ENCODE measurements at places on chromosomes 2 and 18. TPM values are rescaled to one million over a fixed set of nuclear protein-coding genes. Genes with fewer than 3 reads are reported as not detected.
A peak's percentile ranks its signal among the peaks of the same experiment; 100 is the strongest.

- DNase-seq, result no peak
Measured at GRCh38 chr2:205946226-205946625, 139.7 kb downstream of the INO80D start.

- DNase-seq, result no peak
Measured at GRCh38 chr2:225471039-225471438, 71.5 kb downstream of the NYAP2 start.

GRCh38 chr18:31206071-31206470 lies 43.4 kb upstream of the DSC1 start:
- DNase-seq, result no peak

GRCh38 chr2:85823951-85824350 lies 64.8 kb downstream of the ST3GAL5 start:
- no peak for DNase-seq

- no peak for DNase-seq
Measured at GRCh38 chr18:35811896-35812295, 160.6 kb upstream of the RMP24 start.

- DNase-seq, result no peak
Measured at GRCh38 chr2:71897836-71898235, 249.8 kb downstream of the CYP26B1 start.

- DNase-seq, result no peak
Measured at GRCh38 chr2:232323328-232323650, 55.3 kb upstream of the ALPP start.

- DNase-seq, result no peak
Measured at GRCh38 chr2:47165001-47165555, 10.0 kb upstream of the STPG4 start.

- peak; percentile 86 for DNase-seq
Measured at GRCh38 chr2:229586746-229587705, 127.3 kb downstream of the DNER start.

Gene KATNAL2
- total RNA-seq, result 2.4 TPM

DNA sequence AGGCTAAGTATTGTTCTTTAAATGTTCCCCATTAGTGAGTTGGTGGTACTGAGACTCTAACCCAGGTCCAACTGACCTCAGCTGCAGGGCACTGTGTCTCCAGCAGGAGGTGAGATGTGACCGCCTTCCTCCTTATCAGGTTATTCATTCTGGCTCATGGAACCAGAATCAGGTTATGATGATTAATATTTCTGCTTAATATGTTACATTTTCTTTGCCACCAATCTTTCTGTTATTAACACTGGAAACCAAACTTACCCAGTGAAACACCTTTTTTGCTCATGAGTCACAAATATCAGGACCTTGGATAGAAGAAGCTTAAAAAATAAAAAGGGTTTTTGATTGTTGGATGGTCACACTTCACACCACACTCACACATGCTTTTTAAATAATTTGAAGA lies 85.4 kb downstream of the DPP4 start:
- no peak for DNase-seq

Gene SIX3
- not detected for total RNA-seq

Gene KIAA2012
- total RNA-seq, result 1.7 TPM

DNA sequence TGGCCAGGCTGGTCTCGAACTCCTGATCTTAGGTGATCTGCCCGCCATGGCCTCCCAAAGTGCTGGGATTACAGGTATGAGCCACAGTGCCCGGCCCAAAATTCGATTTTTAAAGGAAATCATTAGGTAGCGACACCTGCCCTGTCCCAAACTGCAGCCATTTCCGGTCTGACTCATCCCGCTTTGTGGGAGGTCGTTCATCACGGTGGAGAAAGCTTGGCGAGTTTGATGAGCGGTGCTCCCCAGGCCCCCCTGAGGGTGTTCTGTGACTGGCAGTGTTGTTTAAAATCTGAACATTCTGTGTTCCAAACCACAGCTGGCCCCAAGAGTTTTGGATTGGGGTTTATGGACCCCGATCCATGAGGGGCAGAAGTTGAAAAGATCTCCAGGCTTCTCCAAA lies 53.0 kb upstream of the GLI2 start:
- DNase-seq, result no peak

DNA sequence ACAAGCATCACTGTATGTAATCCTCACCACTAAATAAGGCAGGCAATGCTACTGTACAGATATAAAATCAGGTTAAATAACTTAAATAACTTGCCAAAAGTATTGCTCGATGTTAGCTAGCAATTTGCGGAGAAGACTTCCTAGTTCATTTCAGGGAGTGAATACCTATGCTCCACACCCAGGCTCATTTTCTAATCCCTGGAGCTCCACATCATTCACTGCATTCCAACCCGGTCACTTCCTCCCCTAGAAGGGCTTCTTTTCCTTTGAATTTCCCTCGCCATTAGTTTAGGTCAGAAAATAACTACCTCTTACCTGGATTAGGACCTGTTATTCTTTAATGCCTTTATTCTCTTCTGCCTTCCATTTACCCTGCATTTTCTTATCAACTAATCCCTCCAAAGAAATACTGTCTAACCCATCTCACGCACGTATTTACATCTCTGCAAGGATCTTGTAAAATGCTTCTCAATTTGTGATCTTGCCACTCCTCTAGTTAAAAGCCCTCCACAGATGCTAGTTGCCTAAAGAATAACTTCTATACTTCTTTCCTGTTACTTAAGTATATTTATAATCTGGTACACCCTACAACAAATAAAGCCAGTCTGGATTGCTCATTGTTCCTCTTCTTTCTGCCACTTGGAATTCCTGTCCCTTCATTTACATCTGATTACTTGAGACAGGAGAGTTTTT lies 599.8 kb downstream of the NRXN1 start:
- DNase-seq, result no peak

DNA sequence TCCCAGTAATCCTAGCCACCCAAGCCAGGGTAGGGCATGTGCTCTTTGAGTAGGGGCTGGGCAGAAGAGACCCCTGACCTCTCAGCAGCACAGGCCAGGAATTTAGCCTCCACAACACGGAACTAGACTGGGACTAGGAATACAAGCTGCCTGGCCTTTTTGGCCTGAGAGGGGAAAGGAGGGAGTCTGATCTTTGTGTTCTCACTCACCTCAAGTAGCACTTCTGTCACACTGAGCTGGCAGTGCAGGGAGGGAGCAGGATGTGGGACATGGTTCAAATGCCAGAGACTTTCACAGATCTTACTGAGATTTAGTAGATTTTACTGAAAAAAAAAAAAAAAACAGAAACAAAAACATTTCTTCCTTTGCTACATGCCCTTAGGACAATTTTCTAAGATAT lies 395.2 kb downstream of the CMPK2 start:
- DNase-seq, result no peak

DNA sequence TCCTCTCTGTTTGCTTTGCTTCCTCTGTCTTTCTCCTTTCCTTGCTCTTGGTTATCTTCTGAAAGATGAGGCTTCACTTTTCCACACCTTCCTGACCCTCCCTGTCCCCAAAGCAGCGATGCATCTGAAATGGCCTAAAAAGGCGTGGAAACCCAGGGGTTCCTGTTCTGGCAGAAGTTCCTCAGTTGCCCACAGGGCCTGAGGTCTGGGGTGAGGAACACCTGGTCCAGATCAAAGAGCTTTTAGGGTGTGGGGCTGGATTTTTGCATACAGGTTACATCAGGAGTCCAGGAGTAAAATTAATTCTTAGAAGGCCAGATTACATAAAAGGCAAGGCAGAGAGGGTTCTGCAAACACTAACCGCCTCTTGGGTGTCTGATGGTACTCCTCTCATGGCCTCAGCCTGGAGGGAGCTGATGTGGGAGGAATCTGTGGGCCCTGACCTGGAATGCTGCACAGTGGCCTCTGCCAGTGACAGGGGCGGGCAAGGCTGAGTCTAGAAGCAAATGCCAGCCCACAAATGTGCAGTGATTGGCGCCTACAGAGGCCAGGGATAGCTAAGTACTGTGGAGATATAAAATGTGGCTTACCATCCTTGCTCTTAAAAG lies 41.8 kb downstream of the INPP4A start:
- no peak for DNase-seq

DNA sequence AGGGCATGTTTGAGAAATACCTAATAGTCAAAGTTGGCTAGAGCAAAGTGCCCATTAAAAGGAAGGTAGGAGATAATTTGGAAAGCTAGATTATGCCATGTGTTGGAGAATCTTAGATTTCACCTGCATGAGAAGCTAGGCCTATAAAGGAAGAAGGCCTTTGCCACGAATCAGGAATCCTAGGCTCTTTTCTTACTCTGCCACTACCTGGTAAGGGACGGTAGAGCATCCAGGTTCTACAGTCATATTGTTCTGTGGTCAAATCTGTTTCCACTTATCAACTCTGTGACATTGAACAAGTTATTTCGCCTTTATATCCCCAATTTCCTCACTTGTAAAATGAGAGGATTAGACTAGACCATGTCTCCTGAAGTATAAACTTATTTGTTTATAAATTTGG lies 3.6 kb upstream of the KCNJ3 start:
- no peak for DNase-seq

Gene CAB39
- 67.2 TPM for total RNA-seq

DNA sequence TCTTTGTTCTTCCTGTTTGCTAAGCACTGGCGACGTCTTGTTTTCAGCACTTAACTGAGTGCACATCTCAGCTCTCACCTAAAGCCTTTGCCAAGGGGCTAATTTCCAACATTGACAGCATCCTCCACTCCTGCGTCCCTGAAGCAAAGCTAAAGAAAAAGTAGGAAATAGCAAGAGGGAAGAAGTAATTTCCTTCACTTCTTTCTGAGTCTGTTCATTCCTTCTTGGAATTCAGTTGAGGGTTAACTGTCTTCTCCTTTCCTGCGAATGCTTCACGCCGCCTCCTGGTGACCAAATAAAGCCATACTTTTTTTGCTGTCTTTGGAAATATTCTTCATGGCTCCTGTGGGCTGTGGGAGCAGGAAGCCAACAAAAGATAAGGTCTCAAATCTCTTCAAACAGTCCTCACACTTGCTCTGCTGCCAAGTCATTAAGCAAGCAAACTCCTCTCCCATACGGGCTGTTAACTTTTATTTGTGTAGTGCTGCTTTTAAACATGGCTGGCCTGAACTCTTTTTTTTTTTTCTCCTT lies 100.9 kb downstream of the DPP10 start:
- DNase-seq, result peak; percentile 36

DNA sequence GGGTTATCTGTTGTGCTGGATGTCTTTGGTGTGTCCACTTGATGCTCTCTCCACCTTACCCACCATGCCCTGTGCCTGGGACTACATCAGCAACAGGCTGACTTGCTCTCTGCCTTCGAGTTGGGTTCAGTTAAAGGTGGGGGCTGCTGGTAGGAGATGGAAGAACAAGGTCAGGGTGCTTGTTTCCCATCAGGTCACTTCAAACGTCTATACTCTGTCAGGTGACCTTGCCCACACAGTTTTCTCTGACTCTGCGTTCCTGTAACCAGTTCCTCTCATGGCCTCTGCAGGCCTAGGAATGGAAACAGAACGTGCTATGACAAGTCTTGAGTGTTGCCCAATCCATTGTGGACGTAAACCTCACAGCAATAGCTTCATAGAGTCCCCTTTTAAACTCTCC lies 38.4 kb upstream of the PAPOLG start:
- peak; percentile 35 for DNase-seq

Gene CNRIP1
- 16.9 TPM for total RNA-seq

DNA sequence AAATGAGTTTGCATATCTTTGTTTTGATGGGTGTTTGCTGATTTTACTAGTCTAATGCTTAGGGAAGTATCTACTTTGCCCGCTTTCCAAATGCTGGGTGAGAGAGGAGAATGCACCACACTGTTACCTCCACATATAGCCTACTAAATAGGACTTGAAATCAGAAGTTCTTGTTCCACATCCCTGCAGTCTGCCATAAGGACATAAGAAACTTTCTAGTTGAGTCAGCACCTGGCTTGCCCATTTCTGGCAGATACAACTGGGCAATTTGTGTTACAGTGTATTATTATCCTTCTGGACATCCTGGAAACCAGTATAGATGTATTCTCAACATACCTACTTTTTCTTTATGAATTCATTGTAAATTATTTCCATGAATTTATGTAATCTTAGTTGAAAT lies 29.5 kb downstream of the ANXA4 start:
- DNase-seq, result no peak

GRCh38 chr18:58601468-58602266 lies 27.2 kb downstream of the ALPK2 start:
- no peak for DNase-seq

GRCh38 chr18:35038029-35038428 lies 3.2 kb upstream of the MAPRE2 start:
- no peak for DNase-seq

Gene DYSF
- 71.4 TPM for total RNA-seq

GRCh38 chr2:165436559-165436958 lies 32.9 kb upstream of the CSRNP3 start:
- no peak for DNase-seq

GRCh38 chr2:143828763-143829537 lies 691.0 kb downstream of the ZEB2 start:
- DNase-seq, result no peak

DNA sequence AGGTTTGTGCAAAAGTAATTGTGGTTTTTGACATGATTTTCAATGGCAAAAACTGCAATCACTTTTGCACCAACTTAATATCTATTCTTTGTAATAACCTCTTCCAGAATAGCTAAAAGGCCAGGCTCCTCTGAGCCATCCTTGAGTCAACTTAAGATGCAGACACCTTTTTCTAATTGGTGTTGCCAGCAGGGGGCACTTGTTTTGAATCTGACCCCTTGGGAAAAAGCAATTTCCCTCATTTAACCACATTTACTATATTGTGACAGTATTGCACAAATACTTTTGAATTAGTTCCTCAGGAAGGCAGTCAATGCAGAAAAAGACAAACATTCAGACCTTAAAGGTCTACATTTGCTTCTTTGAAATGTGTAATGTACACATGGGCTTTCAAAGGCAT lies 78.6 kb upstream of the GALNT5 start:
- DNase-seq, result no peak

Gene CABYR
- 2.9 TPM for total RNA-seq

DNA sequence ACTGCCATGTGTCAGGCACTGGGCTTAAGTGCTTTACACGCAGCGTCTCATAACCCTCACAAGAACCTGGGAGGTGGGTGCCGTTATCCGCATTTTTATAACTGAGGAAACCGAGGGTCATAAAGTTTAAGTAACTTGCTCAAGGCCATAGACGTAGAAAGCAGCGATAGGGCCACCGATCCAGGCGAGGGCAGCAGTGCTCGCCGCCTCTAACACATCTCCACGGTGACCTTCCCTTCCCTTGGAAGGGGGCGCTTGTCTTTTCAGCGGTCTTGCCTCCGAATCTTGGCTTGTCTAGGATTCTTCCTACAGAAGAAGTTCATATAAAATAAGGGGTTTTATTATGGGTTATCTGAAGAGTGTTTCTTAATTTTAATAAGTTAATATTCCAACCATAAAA lies 186.6 kb downstream of the GBX2 start:
- no peak for DNase-seq
